ENCODE measurements at places on chromosomes 11 and 22. TPM values are rescaled to one million over a fixed set of nuclear protein-coding genes. Genes with fewer than 3 reads are reported as not detected.

DNA sequence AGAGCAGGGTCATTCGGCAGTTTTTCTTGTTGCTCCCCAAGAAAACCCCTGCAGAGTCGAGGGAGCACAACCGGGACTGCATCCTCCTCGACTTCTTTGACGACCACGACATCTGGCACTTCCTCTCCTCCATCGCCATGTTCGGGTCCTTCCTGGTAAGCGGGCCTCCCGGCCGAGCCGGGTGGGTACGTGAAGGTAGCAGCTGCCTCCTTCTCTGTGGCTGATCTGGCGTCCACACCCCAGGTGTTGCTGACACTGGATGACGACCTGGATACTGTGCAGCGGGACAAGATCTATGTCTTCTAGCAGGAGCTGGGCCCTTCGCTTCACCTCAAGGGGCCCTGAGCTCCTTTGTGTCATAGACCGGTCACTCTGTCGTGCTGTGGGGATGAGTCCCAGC lies 3.4 kb upstream of the TAGLN start:
- no peak for ATAC-seq

- ATAC-seq: no peak
Observed at GRCh38 chr11:81219661-81220060, 1514.0 kb downstream of the FAM181B start.

- no peak for ATAC-seq
Observed at GRCh38 chr11:116551576-116551975, 221.2 kb downstream of the BUD13 start.

DNA sequence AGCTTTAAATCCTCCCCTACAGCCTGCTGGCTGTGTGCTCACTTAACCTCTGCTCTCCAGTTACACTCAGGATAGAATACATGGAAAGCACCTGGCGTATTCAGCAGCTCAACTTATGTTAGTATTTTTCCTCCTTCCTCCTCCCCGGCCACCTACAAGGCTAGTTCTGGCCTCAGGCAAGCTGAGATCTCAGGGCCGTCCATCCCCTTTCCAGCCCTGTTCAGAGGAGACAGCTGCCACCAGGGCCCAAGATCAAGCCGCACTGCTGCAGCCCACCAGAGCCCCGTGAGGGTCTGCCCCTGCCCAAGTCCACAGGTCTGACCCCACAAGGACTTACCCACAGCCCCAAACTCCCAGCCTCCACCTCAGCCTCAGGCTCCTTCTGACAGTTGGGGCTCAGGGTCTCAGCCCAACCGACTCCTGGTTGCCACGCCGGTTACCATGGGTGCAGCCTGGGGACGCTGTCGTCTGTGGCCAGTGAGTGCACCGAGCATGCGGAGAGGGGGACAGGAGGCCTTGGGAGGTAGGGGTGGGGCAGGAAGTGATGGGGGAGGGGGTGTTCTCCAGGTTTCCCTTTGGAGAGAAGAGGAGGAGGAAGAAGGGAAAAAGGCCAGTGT lies at the start of gene C11orf16:
Gene C11orf16, minus strand, starts transcription at position 384 of the 617 bp plus-strand sequence. CDS start 639 bp downstream, outside the sequence.
- ATAC-seq: no peak

DNA sequence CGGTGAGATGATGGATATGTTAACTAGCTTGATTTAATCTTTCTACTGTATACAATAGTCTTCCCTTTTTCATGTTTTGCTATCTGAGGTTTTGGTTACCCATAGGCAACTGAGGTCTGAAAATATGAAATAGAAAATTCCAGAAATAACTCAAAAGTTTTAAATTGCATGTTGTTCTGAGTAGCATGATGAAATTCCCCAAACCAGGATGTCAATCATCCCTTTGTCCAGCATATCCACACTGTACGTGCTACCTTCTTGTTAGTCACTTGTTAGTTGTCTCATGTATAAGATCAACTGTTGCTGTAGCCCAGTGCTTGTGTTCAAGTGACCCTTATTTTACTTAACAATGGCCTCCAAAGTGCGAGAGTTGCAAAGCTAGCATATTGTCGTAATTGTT lies 21.2 kb upstream of the OR10W1 start:
- no peak for ATAC-seq

DNA sequence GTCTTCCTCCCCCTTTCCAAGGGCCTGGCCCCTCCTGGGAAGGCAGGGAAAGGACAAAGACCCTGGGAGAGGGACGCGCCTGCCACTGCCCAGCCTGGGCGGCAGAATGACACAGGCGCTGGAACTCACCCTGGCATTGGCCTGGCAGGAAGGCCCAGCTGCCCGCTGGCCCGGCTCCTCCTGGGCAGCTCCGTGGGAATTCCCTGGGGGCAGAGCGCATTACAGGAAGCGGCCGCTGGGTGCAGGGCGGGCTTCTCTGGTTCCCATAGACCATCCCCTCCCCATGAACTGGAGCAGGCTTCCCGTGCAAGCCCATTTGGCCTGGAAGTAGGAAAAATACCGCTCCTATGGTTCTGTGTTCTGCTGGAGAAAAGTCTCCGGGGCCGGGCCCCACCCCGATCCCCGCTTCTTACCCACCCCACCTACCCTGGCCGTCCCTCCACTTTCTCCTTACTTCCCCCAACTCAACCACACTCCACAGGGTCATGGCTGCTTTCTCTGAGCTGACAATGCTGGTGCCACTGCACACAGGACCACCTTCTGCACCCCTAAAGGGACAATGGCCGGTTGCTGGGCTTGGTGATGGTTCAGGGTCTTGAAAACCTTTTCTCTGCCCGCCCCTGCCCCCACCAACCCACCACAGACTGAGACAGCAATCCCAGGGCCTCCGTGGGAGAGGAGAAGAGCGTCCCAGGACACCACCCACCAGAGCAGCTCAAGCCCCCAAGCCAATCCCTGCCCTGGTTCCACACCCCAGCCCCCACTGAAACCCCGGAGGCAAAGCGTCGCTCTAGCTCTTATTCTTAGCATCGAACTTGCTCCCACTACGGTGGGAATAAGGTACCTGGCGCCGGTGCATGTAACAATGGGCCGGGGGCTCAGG lies 58.9 kb downstream of the LINC01488 start:
- ATAC-seq: peak; percentile 49

- no peak for ATAC-seq
Observed at GRCh38 chr22:24190596-24191208, 9.4 kb downstream of the SUSD2 start.

DNA sequence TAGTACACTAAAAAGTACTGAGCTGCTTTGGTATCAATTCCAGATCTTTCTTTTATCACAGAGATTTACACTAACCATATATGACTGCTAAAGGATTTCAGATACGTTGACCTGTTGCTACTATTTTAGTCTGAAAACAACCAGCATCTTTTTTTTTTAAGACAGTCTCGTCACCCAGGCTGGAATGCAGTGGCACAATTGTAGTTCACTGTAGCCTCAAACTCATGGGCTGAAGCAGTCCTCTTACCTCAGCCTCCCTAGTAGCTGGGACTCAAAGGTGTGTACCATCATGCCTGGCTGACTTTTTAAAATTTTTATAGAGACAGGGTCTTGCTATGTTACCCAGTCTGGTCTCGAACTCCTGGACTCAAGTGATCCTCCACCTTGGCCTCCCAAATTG lies 24.2 kb upstream of the L3MBTL2 start:
- no peak for ATAC-seq

- peak; percentile 86 for ATAC-seq
Observed at GRCh38 chr11:110497231-110497978, 67.7 kb downstream of the FDX1 start.

Gene ZNRF3
- 14.8 TPM for total RNA-seq

Gene MRPL23
- 87.0 TPM for total RNA-seq

Gene STK33
- 25.6 TPM for total RNA-seq

Data from gastroesophageal sphincter (tissue), 4 donors.